Activated CD8-positive, alpha-beta memory T cell treated with anti-CD3 and anti-CD28 coated beads, Interleukin-2, amount 50 U/mL, for 4 hours (primary cell): ENCODE measurements at places on chromosomes 12 and 14.

DNA sequence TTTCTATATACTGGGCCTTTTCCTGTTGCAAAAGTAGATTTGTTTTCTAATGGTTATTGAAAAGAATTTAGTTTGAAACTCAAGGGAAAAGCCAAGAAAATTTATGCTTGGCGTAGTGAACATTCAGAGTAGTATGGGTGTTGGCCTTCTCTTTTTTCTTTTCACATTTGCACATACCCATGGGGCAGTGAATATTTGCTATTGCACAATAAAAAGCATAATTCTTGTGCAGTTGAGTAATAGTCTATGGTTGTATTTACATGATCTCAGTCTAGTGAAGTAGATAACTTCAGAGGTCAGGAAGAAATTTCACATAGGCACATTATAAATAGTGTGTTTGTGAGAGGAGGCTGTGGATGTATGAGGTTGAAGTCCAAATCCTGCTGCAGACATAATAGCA, 158.1 kb downstream of the FLRT2 start:
- no peak for DNase-seq

- DNase-seq = no peak
These were observed 166.9 kb upstream of the BTG1 start for GRCh38 chr12:92312463-92312964.

DNA sequence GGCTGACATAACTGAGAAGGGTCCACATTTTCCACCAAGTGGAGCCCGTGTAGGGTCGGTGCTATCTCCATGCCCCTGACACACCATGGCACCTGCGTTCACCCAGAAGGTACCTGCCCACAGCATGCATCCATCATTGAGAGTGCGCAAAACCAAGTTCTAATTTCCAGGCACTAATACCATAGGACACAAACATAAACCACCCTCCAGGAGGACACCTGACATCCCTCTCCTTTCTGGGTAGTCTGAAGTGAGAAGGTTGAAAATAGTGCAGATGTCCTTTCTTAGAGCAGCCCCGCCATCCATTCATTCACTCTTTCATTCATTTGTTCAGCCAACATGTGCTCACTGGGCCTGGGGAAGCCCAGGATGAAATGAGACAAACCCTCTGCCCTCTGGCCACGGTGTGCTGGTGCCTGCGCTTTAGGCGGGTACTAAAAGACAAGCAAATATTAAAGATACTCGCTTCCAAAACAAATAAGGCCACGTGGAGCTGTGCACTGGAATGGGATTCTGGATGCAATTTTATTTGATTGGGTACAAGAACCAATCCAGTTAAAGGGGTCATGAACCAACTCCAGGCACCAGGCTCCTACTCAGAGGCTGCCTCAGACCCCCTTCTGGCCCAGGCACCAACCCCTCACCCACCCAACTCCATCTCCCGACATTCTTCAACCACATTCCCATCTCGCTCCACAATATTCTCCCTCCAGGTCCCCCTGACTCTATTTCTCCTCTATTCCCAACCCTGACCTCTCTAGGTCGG, 1.2 kb downstream of the TTC7B start:
- no peak for DNase-seq

DNA sequence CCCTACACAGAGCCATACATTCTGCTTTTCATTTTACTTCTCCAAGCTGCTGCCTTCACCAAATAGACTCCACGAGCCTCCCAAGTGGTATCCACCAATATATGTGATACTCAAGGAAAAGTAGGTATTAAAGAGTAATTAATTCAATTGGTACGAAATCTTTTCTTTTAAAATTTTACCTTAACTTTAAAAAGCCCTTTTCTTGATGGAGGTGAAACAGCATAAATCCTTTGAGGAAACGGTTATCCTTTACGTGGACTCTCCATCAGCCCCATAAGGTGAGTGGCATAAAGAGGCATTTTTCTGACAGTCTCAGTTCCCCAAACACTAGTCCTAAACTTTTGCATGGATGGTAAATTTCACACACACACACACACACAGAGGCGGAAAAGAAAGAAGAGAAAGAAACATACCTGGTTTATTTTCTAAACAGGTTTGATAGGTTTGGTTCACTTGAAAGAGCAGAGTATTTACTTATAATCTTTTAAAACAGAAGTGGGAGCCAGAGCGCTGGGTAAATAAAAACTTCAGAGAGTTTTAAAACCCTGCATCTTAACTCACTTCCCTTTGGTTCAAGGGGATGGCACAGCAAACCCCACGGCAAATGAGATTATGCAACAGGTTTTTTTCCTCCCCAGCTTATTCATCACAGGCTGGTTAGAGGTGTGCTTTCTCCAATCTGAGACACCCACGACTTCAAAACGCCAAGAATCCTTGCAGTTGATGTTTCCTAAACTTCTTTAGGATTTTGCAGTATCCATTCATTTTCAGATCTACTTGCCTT, 1.9 kb downstream of the DUSP16 start:
- DNase-seq = peak; percentile 50

- DNase-seq = no peak
These were observed 37.1 kb upstream of the PELI2 start for GRCh38 chr14:56081139-56081538.

DNA sequence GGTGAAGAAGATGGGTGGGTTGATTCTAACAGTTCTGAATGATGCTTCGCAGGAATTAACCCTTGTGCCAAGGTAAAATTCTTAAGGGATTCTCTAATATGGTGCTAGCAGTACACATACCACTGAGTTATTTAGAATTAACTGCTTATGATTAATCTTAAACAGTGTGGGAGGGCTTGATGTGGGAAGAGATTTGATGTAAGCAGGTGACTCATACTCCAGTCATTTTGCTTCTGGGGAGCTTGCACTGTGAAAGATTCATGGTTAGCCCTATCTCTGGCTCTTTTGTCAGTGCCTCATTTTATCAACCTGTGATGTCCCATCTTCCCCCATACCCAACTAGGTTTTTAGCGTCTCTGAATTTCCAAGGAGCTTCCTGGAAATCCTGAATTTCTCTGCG, 83.8 kb downstream of the NRXN3 start:
- no peak for DNase-seq

DNA sequence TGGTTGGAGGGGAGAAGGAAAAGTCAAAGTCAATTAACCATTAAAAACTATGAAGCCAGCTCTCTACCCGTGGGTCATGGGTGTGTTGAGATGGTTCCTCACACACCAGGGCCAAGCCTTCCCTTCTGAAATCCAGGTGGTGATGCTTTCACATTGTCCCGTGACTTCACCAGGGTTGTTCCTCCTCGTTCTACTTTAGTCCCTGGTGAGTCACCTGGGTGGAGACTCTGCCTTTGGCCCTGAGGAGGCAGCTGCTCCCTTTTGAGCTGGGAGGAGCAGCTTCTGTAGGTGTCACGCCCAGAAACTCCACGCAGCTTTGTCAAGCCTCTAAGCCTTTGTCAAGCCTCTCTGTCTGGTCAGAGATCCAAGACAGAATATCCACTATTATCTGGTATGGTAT, 348.3 kb downstream of the BMP4 start:
- no peak for DNase-seq

GRCh38 chr12:6056406-6057240, 67.8 kb downstream of the VWF start:
- DNase-seq = peak; percentile 60

DNA sequence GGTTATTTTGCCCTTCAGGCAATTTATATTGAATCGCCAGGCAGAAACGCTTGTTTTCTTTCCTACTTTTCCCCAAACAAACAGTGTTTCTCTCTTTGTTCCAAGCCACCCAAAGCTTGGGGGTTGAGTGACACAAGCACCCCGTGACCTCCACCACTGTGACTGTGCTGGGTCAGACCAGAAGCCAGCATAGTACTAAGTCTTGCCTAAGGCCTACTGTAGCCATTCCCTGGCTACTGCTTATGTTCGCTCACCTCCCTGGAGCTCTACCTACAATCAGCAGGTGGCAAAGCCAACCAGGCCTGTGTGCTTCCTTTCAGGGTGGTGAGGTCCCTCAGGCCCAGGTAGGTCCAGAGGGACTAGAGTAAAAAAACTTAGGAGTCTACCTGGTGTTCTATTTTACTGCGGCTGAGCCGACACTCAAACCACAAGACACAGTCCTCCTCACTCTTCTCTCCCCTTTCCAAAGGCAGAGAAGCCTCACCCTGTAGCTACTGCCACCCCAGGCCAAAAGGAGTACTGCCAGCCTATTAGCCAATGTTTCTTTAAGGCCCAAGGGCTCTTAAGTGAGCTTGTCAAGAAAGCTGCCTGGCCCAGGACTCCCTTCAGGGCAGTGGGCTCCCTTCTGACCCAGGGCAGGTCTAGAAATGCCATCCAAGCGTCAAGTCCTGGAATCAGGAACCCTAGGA, 411.8 kb upstream of the MIS18BP1 start:
- DNase-seq = no peak

DNA sequence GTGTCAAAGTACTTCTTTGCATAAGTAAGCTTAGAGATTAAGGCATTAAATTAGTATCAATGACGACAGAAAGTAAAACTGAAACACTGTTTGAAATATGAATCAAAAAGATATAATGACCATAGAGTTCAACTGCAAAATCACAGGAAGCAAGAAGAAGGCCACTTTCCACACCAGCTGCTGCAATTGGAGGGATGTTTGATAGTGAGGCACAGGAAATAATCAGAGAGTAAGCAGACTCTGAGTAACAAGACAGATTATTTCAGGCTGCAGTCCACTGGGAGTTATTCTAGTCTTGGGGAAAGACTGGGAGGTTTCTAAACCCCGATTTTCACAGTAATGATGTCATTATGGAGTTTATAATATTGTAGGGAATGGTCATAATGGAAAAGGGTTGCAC, 12.9 kb downstream of the MDGA2 start:
- no peak for DNase-seq

DNA sequence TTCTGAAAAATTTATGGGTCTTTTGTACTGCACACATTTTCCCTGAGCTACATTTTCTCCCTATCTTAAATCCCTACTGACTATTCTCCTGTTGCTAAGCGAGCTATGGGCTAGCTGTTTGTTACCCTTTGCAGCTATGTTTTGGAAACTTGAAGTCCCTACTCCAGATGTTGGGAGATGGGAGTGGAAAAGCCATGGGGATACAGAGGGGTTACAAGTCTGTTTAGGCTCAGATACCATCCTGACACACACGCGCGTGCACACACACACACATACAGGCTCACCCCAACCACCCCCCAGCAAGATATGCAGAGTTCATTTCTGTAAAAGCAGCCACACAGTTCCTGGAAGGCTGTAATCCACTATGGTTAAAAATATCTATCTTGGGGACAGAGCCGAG, 15.8 kb downstream of the ATP5MC2 start:
- no peak for DNase-seq

DNA sequence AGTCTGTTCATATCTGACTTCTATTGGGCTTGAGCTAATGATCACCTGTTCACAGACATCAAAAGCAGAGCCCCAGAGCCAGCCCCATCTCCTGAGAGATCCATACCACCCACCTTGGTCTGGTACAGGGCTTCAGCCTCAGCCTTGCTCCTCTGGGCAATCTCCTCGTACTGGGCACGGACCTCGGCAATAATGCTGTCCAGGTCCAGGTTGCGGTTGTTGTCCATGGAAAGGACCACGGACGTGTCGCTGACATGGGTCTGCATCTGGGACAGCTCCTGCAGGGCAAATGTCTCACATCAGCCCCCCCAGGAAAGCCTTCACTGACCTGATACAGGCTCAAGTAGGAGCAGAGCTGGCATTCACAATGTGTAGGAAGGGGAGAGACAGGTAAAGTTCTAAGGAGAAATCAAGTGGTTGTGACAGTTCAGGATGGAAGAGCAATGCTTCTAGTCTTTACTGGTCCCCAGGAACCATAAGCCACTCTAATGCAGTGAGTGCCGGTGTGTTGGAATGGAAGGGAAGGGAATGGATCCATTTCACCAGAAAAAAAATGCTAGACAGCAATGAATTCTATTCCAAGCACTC, 5.2 kb downstream of the KRT4 start:
- DNase-seq = no peak

DNA sequence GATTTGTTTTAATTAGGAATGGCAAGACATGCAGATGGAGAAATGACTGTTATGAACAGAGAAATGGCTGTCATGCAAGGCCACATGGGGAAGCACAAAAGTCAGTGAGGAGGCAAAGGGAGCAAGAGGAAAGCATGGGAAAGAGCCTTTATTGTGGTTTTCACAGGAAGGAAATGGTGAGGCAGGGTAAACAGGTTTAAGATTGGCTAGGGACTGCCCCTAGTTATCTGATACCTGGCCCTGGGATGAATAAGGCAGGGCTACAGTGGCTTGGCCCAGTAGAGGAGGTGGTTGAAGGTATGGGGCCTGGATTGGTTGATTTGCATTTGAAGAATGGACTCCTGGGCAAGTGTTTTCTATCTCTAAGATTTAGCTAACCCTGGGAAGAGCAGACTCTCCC, 168.7 kb upstream of the CNOT2 start:
- DNase-seq = no peak

GRCh38 chr12:31000751-31001150, 72.9 kb upstream of the DDX11 start:
- no peak for DNase-seq

- DNase-seq = no peak
These were observed 316.6 kb downstream of the GLT1D1 start for GRCh38 chr12:129169928-129170327.

- DNase-seq = no peak
These were observed 23.6 kb upstream of the FOS start for GRCh38 chr14:75254901-75255584.

DNA sequence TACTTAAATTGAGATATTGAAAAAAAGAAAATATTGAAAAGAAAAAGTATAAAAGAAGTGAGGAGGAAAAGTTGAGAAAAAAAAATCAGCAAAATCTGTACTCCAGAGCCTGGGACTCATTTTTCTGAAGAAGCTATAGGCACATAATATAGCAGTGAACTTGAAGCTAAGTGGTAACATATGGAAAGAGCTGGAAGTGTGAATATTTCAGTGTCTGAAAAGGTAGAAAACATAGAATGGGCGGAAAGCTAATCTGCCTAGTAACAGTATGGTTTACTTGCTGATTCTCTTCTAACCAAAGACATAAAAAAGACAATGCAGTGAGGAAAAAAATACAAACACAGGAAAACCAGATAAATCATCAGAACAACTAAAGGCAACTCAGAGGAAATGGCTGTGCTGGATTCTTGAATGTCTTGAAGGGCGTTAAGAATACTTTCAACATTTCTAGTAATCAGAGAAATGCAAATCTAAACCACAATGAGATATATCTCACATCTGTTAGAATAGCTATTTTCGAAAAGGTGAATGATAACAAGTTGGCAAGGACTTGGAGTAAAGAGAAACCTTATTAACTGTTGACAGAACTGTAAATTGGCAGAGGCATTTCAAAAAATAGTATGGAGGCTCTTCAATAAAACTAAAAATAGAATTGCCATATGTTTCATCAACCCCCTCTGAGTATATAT, 784.6 kb downstream of the LRFN5 start:
- no peak for DNase-seq
